ENCODE measurements at places on chromosomes 3 and 15. TPM values are rescaled to one million over a fixed set of nuclear protein-coding genes. Genes with fewer than 3 reads are reported as not detected.

- H3K36me3 ChIP-seq: no peaks in the 10 kb centered on the region
- no peak overlapping the region for H3K27ac ChIP-seq
- H3K4me3 ChIP-seq: no peak overlapping the region
- no peaks in the 10 kb centered on the region for H3K27me3 ChIP-seq
- no peak for DNase-seq
Observed at GRCh38 chr15:50341616-50342136, 13.3 kb downstream of the GABPB1 start.

GRCh38 chr3:113035387-113035982 is 44.7 kb downstream of the GTPBP8 start:
- H3K36me3 ChIP-seq: no peaks in the 10 kb centered on the region
- H3K4me3 ChIP-seq: no peak overlapping the region
- no peak overlapping the region for H3K27ac ChIP-seq
- DNase-seq: peak; percentile 19

DNA sequence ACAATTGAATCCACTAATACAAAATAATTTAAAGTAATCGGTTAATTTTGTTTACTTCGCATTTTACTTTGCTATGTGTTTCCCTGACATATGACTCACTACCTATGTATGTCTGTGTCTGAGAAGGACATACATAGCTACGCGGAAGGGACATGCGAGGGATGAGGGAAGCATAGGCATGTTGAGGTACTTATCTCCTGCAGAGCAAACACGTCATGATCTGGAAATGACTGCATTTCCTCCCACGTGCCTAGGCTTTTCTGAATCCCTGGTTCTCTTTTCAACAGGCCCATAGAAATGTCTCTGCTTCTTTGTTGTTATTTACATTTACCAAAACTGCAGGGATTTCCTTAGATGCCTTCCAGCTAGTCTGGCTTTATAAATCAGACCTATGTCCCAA is 27.5 kb downstream of the ALCAM start:
- peak; percentile 95 for DNase-seq
- H3K36me3 ChIP-seq: peaks cover 4% of the 10 kb centered on the region
- peak overlapping the region; percentile 54 for H3K27ac ChIP-seq
- H3K4me1 ChIP-seq: peaks cover 7% of the 10 kb centered on the region

GRCh38 chr3:28924744-28925360 is 356.0 kb upstream of the RBMS3 start:
- H3K4me1 ChIP-seq: no peaks in the 10 kb centered on the region
- no peak overlapping the region for H3K27ac ChIP-seq
- no peaks in the 10 kb centered on the region for H3K27me3 ChIP-seq
- DNase-seq: no peak
- no peaks in the 10 kb centered on the region for H3K36me3 ChIP-seq

DNA sequence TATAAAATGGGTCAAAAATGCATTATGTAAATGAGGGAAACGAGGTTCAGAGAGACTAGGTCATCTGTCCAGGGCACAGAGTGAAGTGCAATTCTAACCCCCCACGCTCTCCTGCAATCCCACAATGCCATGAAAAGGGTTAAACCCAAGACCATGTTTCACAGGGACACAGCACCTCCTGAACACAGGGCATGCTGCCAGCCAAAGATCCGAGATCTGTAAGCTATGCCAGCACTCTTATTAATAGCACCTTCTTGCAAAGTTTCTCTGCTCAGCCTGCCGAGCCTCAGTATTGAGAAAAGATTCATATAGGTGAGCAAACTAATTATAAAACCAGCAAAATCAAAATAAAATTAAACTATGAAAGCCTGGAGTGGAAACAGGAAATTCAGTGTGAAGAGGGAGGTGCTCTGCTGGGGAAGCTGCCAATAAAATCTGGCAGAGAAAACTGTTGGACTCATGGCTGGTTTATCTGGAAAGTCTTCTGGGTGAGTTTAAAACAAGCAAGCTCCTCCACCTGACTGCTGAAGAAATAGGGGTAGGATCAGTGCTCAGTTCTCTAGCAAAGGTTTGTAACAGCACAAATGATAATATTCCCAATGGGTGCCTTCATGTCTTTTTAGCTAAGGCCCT is 50.3 kb downstream of the LRIG1 start:
- peaks cover 12% of the 10 kb centered on the region for H3K4me1 ChIP-seq
- no peaks in the 10 kb centered on the region for H3K36me3 ChIP-seq
- no peaks in the 10 kb centered on the region for H3K27me3 ChIP-seq
- no peak overlapping the region for H3K27ac ChIP-seq
- H3K4me3 ChIP-seq: no peak overlapping the region
- peak; percentile 76 for DNase-seq

DNA sequence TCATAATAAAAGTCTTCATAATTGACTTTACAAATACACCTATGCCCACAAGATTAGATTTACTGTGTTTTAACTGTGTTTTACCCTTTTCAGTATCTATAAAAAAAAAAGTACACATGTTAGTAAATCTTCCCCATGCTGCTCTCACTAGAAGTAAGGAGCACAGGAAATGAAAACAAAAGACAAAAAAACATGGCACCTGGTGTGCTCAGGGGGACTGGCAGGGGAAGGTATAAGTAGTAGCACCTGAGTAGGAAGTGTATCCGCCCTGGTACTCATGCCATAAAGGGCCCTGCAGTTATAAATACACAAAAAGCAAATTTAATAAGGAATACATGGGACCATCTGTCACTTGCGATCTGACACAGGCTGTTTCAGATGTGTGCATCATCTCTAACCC is 8.9 kb upstream of the ALDH1A2 start:
- no peak overlapping the region for H3K4me3 ChIP-seq
- no peaks in the 10 kb centered on the region for H3K4me1 ChIP-seq
- DNase-seq: no peak

GRCh38 chr3:114626751-114627150 is 332.9 kb downstream of the TIGIT start:
- peak; percentile 83 for DNase-seq
- H3K27ac ChIP-seq: no peak overlapping the region
- no peaks in the 10 kb centered on the region for H3K27me3 ChIP-seq
- H3K4me1 ChIP-seq: peaks cover 28% of the 10 kb centered on the region
- no peaks in the 10 kb centered on the region for H3K36me3 ChIP-seq

The DUOXA2 gene
- not detected for total RNA-seq

The CLDN18 gene
- total RNA-seq: not detected

The CIDEC gene
- total RNA-seq: not detected

All from astrocyte (in vitro differentiated cells and primary cell).